ENCODE measurements at places on chromosomes 11 and 22. TPM values are rescaled to one million over a fixed set of nuclear protein-coding genes. Genes with fewer than 3 reads are reported as not detected.
A peak's percentile ranks its signal among the peaks of the same experiment; 100 is the strongest.

DNA sequence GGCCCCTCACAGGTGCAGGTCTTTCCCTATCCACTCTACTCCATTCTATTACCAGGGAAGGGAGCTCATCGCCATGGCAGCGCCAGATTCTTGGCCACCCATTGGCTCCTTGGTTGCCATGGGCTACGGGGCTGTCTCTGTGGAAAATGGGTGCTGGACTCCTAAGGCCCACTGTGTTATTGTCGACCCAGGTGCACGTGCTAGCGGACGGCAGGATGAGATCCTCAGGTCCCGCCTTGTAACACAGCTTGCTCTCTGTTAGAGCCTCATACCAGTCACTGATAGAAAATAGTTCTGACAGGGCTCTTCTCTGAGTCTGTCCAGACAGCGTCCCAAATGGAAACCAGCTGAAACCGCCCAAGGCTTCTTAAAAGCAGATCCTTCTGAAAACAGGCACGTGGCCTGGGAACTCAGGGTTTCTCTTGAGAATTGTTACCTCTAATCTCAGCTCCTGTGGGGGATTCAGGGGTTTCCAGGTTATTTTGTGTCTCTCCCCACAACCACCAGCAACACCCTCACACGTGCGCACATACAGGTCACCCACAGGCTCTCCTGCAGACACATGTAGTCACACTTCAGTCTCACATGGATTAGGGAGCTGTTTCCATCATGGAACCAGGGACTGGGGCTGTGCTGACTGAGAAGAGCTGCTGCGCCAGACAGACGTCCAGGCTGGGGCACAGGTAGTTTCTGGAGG, 1.5 kb downstream of the TUB start:
- H3K4me1 ChIP-seq: peaks cover 5% of the 10 kb centered on the region
- H3K36me3 ChIP-seq: no peaks in the 10 kb centered on the region
- H3K4me3 ChIP-seq: no peak overlapping the region
- H3K27me3 ChIP-seq: peaks cover 40% of the 10 kb centered on the region

DNA sequence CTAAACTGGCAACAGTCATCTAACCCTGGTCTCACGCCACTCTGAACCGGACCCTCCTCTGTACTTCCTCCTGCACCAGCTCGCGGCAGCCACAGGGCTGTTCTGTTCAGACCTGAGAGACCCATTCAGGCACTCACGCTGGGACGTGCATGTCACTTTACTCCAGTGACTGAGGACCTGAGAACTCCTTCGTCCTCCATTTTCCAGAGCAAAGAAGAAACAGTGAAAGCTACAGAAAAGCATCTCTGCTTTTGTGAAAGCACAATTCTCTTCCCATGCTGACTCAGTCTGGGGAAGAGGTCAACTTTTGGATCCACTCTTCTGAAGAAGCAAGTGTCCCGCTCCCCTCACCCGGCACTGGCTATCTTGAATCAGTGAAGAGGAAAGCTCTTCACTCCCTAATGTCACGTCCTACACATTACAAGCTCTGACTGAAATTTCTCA, 24.5 kb downstream of the PISD start:
- H3K4me3 ChIP-seq: no peak overlapping the region
- peaks cover 4% of the 10 kb centered on the region for H3K36me3 ChIP-seq
- DNase-seq: peak; percentile 59
- H3K27me3 ChIP-seq: no peaks in the 10 kb centered on the region
- H3K27ac ChIP-seq: no peak overlapping the region

DNA sequence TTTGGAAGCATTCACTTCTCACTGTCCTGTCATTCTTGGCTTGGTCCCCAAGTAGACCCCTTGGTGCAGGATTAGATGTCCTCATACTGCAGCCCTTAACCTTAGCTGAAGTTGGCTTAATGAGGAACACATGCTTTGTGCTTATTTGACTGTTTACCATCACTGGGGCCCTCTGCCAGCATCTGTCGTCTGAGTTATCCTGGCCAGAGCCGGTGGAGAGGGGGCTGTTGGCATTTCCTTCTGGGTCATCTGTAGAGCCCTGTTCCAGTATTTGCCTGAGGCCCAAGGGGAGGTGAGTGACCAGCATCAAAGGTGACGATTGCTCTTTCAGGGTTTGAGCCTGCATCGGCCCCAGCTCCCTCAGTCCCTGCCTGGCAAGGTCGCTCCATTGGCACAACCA, 126.4 kb upstream of the RASSF10 start:
- peaks cover 75% of the 10 kb centered on the region for H3K36me3 ChIP-seq
- H3K4me1 ChIP-seq: peaks cover 14% of the 10 kb centered on the region
- H3K27me3 ChIP-seq: no peaks in the 10 kb centered on the region

DNA sequence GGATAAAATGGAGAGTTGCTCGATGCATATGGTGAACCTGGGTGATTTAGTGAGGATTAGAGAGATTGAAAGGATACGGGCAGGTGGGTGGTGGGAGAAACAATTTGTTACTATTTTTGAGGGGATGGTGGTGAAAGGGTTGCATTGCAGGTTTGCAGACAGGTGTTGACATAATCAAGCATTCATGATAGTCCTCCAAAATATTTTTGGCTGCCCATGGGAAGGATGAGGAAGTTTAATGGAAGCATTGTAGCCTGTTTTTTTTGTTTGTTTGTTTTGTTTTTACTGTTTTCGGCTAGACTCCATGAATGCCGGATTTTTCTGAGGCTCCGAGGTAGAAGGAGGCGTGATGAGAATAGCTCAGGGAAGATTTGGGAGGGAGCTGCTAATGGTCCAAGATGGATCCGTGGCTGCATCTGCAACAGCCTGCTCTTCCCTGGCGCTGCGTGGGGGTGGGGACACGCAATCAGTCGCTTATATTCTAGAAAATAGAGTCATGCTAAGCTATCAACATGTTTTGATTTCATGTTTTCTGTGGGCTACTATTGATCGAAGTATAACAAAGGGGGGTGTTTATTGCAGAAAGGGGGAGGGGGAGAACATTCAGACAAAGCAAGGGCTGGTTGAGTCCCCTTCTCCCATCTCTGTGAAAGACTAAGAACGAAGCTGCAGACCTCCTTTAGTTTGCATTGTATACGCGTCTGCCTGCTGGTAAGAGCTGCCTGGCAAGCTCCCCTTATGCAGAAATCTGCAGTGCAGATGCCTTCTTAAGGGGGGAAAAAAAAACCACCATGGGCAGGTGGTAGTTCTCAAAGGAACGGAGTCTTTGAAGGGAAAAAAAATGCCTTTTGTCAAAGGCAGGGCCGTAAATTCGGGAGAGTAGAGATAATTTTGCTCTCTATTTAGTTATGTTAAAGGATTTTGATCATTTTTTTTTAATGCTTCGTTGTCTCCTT, 1.0 kb downstream of the RTN3 start:
- peaks cover 3% of the 10 kb centered on the region for H3K4me1 ChIP-seq
- peak overlapping the region; percentile 88 for H3K27ac ChIP-seq
- peak; percentile 71 for DNase-seq
- H3K4me3 ChIP-seq: peak overlapping the region; percentile 92

GRCh38 chr22:39081016-39081415, 3.9 kb downstream of the APOBEC3G start:
- no peak overlapping the region for H3K27ac ChIP-seq
- no peaks in the 10 kb centered on the region for H3K36me3 ChIP-seq
- no peaks in the 10 kb centered on the region for H3K27me3 ChIP-seq
- H3K4me1 ChIP-seq: no peaks in the 10 kb centered on the region
- DNase-seq: no peak
- H3K4me3 ChIP-seq: no peak overlapping the region

DNA sequence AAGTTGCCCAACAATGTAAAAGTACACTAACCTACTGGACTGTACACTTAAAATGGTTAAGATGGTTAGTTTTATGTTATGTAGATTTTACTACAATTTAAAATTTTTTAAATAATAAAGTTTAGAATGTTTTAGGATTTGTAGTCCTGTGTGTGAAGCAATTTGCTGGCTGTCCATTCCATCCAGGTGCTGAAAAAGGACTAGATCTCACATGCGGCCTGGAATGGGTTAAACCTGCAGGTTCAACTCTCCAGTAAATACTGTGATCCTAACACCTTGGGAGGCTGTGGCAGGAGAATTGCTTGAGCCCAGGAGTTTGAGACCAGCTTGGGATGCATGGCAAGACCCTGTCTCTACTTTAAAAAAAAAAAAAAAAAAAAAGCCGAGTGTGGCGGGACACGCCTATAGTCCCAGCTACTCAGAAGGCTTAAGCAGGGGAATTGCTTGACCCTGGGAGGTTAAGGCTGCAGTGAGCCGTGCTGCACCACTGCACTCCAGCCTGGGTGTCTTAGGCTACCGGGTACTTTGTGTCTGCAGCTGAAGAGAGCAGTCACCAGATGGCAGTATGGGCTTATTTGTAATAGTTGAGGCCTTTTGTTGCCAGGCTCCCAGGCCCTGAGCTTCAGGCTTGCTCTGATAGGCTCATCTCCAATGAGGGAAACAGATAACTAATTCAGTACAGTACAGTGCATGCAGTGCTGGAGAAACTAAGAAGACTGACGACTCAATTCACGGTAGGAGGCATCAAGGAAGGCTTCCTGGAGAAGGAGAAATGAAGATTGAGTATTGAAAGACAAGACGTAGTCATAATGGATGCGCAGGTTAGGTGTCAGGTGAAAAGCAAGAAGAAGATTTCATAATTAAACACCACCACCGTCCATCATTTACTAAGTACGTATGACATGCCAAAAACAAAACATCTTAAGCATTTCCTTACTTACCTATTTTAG, 64.7 kb upstream of the ASPHD2 start:
- no peaks in the 10 kb centered on the region for H3K4me1 ChIP-seq
- DNase-seq: peak; percentile 93
- H3K4me3 ChIP-seq: no peak overlapping the region
- H3K27ac ChIP-seq: no peak overlapping the region

GRCh38 chr11:35256296-35256695, 117.3 kb downstream of the CD44 start:
- H3K27me3 ChIP-seq: no peaks in the 10 kb centered on the region
- no peak for DNase-seq
- no peak overlapping the region for H3K4me3 ChIP-seq
- H3K36me3 ChIP-seq: no peaks in the 10 kb centered on the region
- no peak overlapping the region for H3K27ac ChIP-seq

GRCh38 chr11:114075891-114076441, 16.5 kb downstream of the ZBTB16 start:
- H3K27ac ChIP-seq: no peak overlapping the region
- DNase-seq: peak; percentile 89
- H3K36me3 ChIP-seq: no peaks in the 10 kb centered on the region
- H3K4me3 ChIP-seq: no peak overlapping the region
- peaks cover 16% of the 10 kb centered on the region for H3K27me3 ChIP-seq
- peaks cover 21% of the 10 kb centered on the region for H3K4me1 ChIP-seq

- peak overlapping the region; percentile 29 for H3K27ac ChIP-seq
- peaks cover 4% of the 10 kb centered on the region for H3K4me1 ChIP-seq
- H3K36me3 ChIP-seq: peaks cover 48% of the 10 kb centered on the region
- peak; percentile 57 for DNase-seq
- no peaks in the 10 kb centered on the region for H3K27me3 ChIP-seq
Measured at GRCh38 chr11:46673713-46674462, 26.5 kb downstream of the ARHGAP1 start.

DNA sequence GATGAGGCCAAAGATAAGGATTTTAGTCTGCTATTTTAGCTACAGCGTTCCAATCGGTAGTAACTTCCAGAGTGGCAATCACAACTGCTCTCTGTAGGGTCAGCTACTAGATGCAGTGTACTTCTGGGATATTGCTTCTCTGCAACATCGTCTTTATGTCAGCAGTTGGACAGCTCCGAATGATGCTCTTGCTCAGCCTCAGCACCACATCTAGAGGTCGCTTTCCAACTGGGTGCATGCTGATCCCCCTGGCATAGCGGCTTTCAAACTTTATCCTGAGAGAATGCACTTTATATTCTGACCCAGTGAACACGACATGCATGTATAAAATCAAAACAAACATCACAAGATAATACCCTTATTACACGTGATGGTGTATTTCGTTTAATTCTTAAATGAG, 219.6 kb downstream of the C11orf87 start:
- H3K4me1 ChIP-seq: no peaks in the 10 kb centered on the region
- DNase-seq: peak; percentile 83
- H3K27ac ChIP-seq: no peak overlapping the region

- H3K4me1 ChIP-seq: no peaks in the 10 kb centered on the region
- H3K36me3 ChIP-seq: peaks cover 88% of the 10 kb centered on the region
- no peaks in the 10 kb centered on the region for H3K27me3 ChIP-seq
- H3K4me3 ChIP-seq: no peak overlapping the region
Measured at GRCh38 chr11:118488480-118489109, 38.7 kb upstream of the TTC36 start.

- H3K36me3 ChIP-seq: no peaks in the 10 kb centered on the region
- no peak overlapping the region for H3K4me3 ChIP-seq
- DNase-seq: no peak
- no peaks in the 10 kb centered on the region for H3K27me3 ChIP-seq
Measured at GRCh38 chr11:73995247-73995646, 12.6 kb upstream of the UCP2 start.

GRCh38 chr22:19811811-19812771, 42.6 kb downstream of the GNB1L start:
- no peak overlapping the region for H3K4me3 ChIP-seq
- no peak overlapping the region for H3K27ac ChIP-seq
- DNase-seq: peak; percentile 37
- no peaks in the 10 kb centered on the region for H3K4me1 ChIP-seq
- no peaks in the 10 kb centered on the region for H3K27me3 ChIP-seq

DNA sequence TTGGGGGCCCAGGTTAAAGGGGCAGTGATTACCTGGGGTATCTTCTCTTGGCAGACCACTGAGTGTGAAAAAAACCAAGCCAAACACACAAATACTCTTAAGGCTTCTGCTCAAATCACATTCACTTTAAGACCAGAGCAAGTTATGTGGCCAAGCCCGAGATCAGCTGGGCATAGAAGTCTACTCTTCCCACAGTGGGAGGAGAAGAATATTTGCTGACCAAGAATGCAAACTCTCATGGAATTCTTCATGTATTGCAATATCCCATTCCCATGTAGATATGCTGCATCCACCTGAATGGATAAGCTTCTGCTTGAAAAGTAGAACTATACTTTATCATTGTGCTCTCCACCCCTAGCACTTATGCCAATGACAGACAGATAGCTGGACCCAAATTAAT, 37.1 kb upstream of the C11orf87 start:
- H3K36me3 ChIP-seq: no peaks in the 10 kb centered on the region
- no peak overlapping the region for H3K27ac ChIP-seq
- H3K4me3 ChIP-seq: no peak overlapping the region
- H3K4me1 ChIP-seq: no peaks in the 10 kb centered on the region
- DNase-seq: no peak

GRCh38 chr22:23305321-23305910, 125.1 kb downstream of the BCR start:
- H3K27me3 ChIP-seq: no peaks in the 10 kb centered on the region
- H3K36me3 ChIP-seq: peaks cover 38% of the 10 kb centered on the region
- H3K4me3 ChIP-seq: no peak overlapping the region
- no peak for DNase-seq

DNA sequence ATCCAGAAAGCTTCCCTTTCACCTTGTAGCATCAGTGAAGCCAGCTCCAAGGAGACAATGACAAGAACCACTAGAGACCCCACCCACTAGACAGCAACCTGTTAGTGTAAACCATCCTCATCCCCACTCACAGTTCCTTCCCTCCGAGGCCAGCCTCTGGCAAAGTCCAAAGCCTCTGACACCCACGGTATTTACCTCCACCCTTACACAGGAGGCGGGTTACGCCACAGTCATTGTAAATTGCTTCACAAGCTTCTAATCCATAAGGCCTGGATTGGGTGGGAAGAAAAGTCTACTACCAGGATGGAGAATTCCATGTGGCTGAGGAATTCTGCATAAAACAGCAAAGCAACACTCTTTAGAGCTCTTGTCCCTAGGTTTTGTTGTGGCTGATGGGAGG, 287.4 kb downstream of the BUD13 start:
- H3K4me1 ChIP-seq: peaks cover 5% of the 10 kb centered on the region
- no peak overlapping the region for H3K27ac ChIP-seq
- no peak overlapping the region for H3K4me3 ChIP-seq
- H3K36me3 ChIP-seq: no peaks in the 10 kb centered on the region

The KDM4E gene
- total RNA-seq: not detected

The GPHA2 gene
- not detected for total RNA-seq

The ZNF408 gene
- total RNA-seq: 13.2 TPM

The DNAJC24 gene
- total RNA-seq: 28.6 TPM

The ACCSL gene
- not detected for total RNA-seq

The TBX1 gene
- not detected for total RNA-seq

The OR2AG2 gene
- total RNA-seq: 0.68 TPM

The TSPO gene
- total RNA-seq: 10.5 TPM
